ENCODE measurements at places on chromosomes 5 and 9. TPM values are rescaled to one million over a fixed set of nuclear protein-coding genes. Genes with fewer than 3 reads are reported as not detected.
A peak's percentile ranks its signal among the peaks of the same experiment; 100 is the strongest.

ANKRD33B gene
- polyA plus RNA-seq = 0.16 TPM

ZSWIM6 gene
- polyA plus RNA-seq = 2.2 TPM

INSL4 gene
- polyA plus RNA-seq = not detected

TMEFF1 gene
- 0.11 TPM for polyA plus RNA-seq

- no peak for DNase-seq
- H3K27ac ChIP-seq = no peak overlapping the region
- no peaks in the 10 kb centered on the region for H3K36me3 ChIP-seq
- no peaks in the 10 kb centered on the region for H3K4me1 ChIP-seq
- H3K27me3 ChIP-seq = no peaks in the 10 kb centered on the region
These were observed 179.3 kb downstream of the ALDH1A1 start for GRCh38 chr9:72773570-72773969.

GRCh38 chr5:149153193-149153750, 12.0 kb downstream of the ABLIM3 start:
- H3K4me3 ChIP-seq = no peak overlapping the region
- H3K36me3 ChIP-seq = no peaks in the 10 kb centered on the region
- peak overlapping the region; percentile 57 for H3K27ac ChIP-seq

- H3K27ac ChIP-seq = no peak overlapping the region
- no peaks in the 10 kb centered on the region for H3K27me3 ChIP-seq
- no peaks in the 10 kb centered on the region for H3K4me1 ChIP-seq
- DNase-seq = no peak
These were observed 67.4 kb downstream of the VCAN start for GRCh38 chr5:83538786-83539462.
